ENCODE measurements at places on chromosomes 13 and 19. TPM values are rescaled to one million over a fixed set of nuclear protein-coding genes. Genes with fewer than 3 reads are reported as not detected.

DNA sequence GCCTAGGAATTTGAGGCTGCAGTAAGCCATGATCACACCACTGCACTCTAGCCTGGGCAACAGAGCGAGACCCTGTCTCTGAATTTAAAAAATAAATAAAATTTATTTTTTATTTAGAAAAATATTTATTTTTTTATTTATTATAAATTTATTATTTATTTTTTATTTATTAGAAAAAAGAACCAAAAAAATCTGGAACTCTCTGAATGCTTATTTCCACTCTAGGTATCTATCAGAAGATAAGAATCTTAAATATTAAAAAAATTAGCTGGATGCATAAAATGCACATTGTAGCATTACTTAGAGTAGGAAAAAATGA is 82.8 kb downstream of the CDADC1 start:
- peaks cover 2% of the 10 kb centered on the region for H3K36me3 ChIP-seq
- no peak for DNase-seq
- no peak overlapping the region for H3K4me3 ChIP-seq
- H3K4me1 ChIP-seq: no peaks in the 10 kb centered on the region
- H3K27me3 ChIP-seq: no peaks in the 10 kb centered on the region

- DNase-seq: no peak
- H3K27ac ChIP-seq: peak overlapping the region; percentile 99
- H3K4me3 ChIP-seq: peak overlapping the region; percentile 75
- peaks cover 6% of the 10 kb centered on the region for H3K4me1 ChIP-seq
Observed at GRCh38 chr19:10797078-10797477, 38.9 kb downstream of the TMED1 start.

The ZNF749 gene
- total RNA-seq: 19.4 TPM

DNA sequence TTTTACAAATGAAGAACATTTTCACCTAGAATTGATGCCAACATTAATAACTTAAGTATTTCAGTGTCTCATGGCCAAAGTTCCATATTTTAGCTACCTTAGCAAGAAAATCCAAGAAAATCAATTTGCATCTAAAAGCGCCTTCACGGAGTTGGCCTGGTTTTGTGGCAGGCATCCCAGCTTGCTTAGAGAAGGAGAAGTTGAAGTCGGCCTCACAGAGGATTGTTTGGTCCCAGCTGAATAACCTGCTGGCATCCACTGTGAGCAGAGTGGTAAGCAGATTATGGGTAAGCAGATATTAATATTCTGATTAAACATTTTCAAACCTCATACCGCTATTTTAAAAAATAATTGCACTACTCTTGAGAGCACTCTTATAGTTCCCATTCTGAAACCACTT is 62.3 kb upstream of the STARD13 start:
- peaks cover 7% of the 10 kb centered on the region for H3K4me1 ChIP-seq
- no peak for DNase-seq
- H3K27ac ChIP-seq: no peak overlapping the region
- H3K36me3 ChIP-seq: no peaks in the 10 kb centered on the region

The IFNL1 gene
- not detected for total RNA-seq

GRCh38 chr13:45575830-45576180 is 39.7 kb downstream of the ERICH6B start:
- no peak overlapping the region for H3K4me3 ChIP-seq
- H3K36me3 ChIP-seq: no peaks in the 10 kb centered on the region
- H3K27ac ChIP-seq: no peak overlapping the region

The PEAK3 gene
- 0.23 TPM for total RNA-seq

The CIRBP gene
- total RNA-seq: 565 TPM

DNA sequence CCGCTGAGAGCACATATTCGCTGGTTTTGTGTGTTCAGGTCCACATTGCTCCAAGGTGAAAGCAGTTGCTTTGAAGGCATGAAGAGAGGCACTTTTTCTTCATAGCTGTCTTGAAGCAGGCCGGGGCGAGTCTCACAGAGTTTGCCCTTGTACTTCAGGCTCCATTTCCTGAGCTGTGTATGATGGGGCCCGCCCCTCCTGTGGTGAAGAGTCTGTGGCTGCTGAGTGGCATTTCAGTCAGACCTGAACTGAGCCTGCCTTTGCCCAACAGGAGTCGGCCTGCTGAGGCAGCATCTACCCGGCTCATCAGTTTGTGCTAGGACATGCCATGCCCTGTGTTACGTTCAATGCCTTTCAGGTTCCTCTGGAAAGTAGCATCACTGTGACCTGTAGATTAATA is 44.4 kb upstream of the C1QTNF9 start:
- DNase-seq: peak; percentile 78
- H3K27ac ChIP-seq: peak overlapping the region; percentile 97
- peaks cover 13% of the 10 kb centered on the region for H3K36me3 ChIP-seq
- H3K27me3 ChIP-seq: no peaks in the 10 kb centered on the region
- H3K4me1 ChIP-seq: peaks cover 42% of the 10 kb centered on the region

GRCh38 chr13:100235311-100235901 is 146.5 kb downstream of the PCCA start:
- DNase-seq: peak; percentile 56
- H3K27me3 ChIP-seq: no peaks in the 10 kb centered on the region
- H3K4me1 ChIP-seq: no peaks in the 10 kb centered on the region
- H3K27ac ChIP-seq: no peak overlapping the region
- no peak overlapping the region for H3K4me3 ChIP-seq

- H3K27me3 ChIP-seq: peaks cover 5% of the 10 kb centered on the region
- DNase-seq: no peak
- no peak overlapping the region for H3K27ac ChIP-seq
- no peaks in the 10 kb centered on the region for H3K36me3 ChIP-seq
- no peak overlapping the region for H3K4me3 ChIP-seq
Observed at GRCh38 chr13:43567608-43568007, 219.2 kb downstream of the ENOX1 start.

DNA sequence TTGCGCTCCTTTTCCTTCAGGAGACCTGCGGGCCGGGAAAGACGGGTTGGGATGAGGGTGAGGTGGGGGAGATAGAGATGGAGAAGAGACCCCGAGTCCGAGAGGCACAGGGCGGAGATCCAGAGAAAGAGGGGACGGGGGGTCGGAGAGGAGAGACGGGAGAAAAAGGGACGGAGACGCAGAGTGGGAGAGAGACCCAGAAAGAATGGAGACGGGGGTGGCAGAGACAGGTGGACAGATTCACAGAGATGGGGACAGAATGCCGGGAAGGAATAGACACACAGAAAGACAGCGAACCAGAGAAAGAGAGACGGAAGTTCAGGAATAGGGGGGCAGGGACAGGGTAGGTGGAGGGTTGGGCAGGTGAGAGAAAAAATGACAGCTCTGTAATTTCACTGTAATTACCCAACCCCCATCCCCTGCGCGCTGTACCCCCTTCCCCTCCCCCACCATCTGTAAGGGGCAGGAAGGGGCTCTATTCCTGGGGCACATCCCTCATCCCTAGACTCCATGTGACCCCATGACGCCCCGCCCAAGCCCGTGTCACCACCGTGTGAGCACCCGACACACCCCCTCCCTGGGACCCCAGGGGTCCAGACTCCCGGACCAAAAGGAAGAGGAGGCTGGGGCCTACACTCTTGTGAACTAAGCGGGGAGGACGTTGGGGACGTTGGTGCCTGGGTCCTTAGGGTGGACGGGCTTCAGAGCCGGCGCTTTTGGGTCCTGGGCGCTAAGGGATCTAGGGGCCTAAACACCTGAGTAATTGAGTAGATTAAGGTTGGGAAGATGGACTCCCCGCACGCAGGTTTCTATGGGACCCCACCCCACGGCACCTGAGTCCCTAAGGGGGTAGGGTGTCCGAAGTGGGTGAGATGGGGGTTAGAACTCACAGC is 967 bp downstream of the DBP start:
- peak overlapping the region; percentile 96 for H3K4me3 ChIP-seq
- H3K4me1 ChIP-seq: peaks cover 27% of the 10 kb centered on the region
- H3K36me3 ChIP-seq: peaks cover 4% of the 10 kb centered on the region

The TMEM38A gene
- total RNA-seq: 1.5 TPM

- H3K27ac ChIP-seq: no peak overlapping the region
- no peaks in the 10 kb centered on the region for H3K36me3 ChIP-seq
- H3K27me3 ChIP-seq: no peaks in the 10 kb centered on the region
- H3K4me1 ChIP-seq: no peaks in the 10 kb centered on the region
Observed at GRCh38 chr13:34340534-34340933, 522.6 kb downstream of the RFC3 start.

The KLF1 gene
- total RNA-seq: not detected

- no peaks in the 10 kb centered on the region for H3K36me3 ChIP-seq
- no peak overlapping the region for H3K27ac ChIP-seq
- no peak for DNase-seq
- peaks cover 29% of the 10 kb centered on the region for H3K27me3 ChIP-seq
- H3K4me1 ChIP-seq: peaks cover 22% of the 10 kb centered on the region
Observed at GRCh38 chr19:41195675-41196497, 2.9 kb downstream of the CYP2S1 start.

GRCh38 chr13:111325941-111326620 is 5.6 kb downstream of the TEX29 start:
- no peaks in the 10 kb centered on the region for H3K27me3 ChIP-seq
- no peaks in the 10 kb centered on the region for H3K36me3 ChIP-seq
- no peak overlapping the region for H3K27ac ChIP-seq
- DNase-seq: no peak

The TSPAN16 gene
- total RNA-seq: not detected

GRCh38 chr19:38145623-38146022 is 78.4 kb downstream of the DPF1 start:
- no peak overlapping the region for H3K27ac ChIP-seq
- H3K4me3 ChIP-seq: no peak overlapping the region
- DNase-seq: no peak
- no peaks in the 10 kb centered on the region for H3K4me1 ChIP-seq

The ZNF616 gene
- total RNA-seq: 15.5 TPM

DNA sequence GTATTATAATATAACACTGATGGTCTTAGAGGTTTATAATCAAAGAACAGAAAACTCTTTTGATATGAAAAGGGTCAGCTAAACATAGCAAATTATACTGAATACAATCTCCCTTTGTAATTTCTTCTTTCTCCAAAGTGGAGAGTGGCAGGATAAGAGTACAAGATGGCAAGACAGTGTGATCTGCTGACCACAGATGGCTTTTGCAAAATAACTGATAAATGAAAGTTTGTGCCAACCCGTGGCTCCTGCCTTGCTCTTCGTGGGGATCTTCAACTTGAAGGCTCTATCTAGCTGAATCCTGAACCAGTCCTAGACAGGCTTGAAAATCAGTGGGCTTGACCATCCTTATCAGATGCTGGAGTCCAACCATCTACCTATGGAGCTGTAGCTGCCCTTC is 185.7 kb downstream of the VWA8 start:
- DNase-seq: no peak
- H3K27me3 ChIP-seq: no peaks in the 10 kb centered on the region
- peaks cover 8% of the 10 kb centered on the region for H3K4me1 ChIP-seq
- peaks cover 13% of the 10 kb centered on the region for H3K36me3 ChIP-seq

- DNase-seq: peak; percentile 74
- peak within 1 kb of the TSS; percentile 96 for H3K4me3 ChIP-seq
- H3K36me3 ChIP-seq: no peaks in the 10 kb centered on the region
- H3K4me1 ChIP-seq: peaks cover 48% of the 10 kb centered on the region
Observed at GRCh38 chr13:41019011-41019487, at the start of gene ELF1. Gene ELF1 (minus strand): TSS chr13:41019316. CDS start chr13:40982054, 37,262 bp downstream.

DNA sequence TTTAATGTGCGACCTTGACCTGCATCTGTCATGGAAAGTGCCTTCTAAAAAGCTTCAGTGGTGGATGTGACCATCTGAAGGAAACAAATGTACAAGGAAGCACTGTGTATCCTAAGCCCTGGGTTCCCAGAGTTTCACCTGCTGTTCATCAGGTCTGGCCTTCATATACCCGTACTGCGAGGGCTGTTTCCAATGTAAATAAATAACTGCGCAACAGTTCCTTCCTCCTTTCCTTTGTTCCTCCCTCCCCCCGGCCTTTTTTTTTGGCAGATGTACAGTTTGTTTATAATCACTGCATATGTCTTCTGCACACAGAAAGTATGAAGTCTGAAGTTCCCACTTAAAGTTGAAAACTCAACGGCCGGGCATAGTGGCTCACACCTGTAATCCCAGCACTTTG is 5.2 kb downstream of the FAAP24 start:
- no peaks in the 10 kb centered on the region for H3K36me3 ChIP-seq
- no peak for DNase-seq
- H3K27me3 ChIP-seq: no peaks in the 10 kb centered on the region
- no peak overlapping the region for H3K27ac ChIP-seq
- no peak overlapping the region for H3K4me3 ChIP-seq

DNA sequence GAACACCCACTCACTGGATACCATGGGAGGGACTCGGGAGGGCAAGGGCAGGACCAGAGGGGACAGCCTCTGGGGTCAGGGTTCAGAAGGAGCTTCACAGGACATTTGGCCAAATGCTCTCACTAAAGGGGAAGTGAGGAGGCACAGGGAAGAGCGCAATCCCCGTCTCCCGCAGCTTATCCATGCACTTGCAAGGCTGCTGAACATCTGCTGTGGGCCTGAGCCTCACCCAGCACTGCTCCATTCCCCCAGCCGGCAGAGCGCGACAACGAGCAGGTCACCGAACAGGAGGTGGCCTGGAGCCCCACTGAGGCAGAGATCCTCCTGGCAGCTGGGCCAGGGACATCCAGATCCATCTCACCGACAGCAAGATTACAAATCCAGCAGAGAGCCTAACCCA is 23.3 kb downstream of the ELAVL1 start:
- H3K4me3 ChIP-seq: no peak overlapping the region
- H3K36me3 ChIP-seq: peaks cover 59% of the 10 kb centered on the region
- H3K27ac ChIP-seq: no peak overlapping the region

DNA sequence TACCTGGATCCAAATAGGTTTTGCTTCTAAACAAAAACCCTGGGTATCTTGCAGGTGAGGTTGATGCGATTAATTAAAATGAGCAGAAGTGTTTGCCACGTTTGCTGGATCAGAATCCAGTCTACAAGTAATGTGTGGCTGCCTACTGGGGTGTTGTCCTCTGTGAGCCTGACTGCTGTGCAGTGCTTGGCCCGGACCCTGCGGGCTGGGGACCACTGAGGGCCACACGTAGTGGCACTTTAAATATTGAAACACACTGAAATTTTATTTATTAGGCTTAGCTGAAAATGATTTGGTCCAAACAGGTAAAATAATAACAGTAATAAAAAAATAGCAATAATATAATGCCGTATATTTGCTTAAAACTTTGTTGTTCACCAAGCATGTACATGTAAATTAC is 338.0 kb downstream of the MYO16 start:
- H3K27ac ChIP-seq: no peak overlapping the region
- no peaks in the 10 kb centered on the region for H3K27me3 ChIP-seq
- H3K4me1 ChIP-seq: no peaks in the 10 kb centered on the region

The SELENOV gene
- total RNA-seq: not detected

GRCh38 chr13:52673465-52673864 is 20.8 kb downstream of the SUGT1 start:
- no peak overlapping the region for H3K27ac ChIP-seq
- peaks cover 6% of the 10 kb centered on the region for H3K36me3 ChIP-seq
- peaks cover 3% of the 10 kb centered on the region for H3K4me1 ChIP-seq
- DNase-seq: no peak

Measured in naive thymus-derived CD8-positive, alpha-beta T cell (primary cell).